ENCODE measurements at places on chromosomes 13 and 19. TPM values are rescaled to one million over a fixed set of nuclear protein-coding genes. Genes with fewer than 3 reads are reported as not detected.

DNA sequence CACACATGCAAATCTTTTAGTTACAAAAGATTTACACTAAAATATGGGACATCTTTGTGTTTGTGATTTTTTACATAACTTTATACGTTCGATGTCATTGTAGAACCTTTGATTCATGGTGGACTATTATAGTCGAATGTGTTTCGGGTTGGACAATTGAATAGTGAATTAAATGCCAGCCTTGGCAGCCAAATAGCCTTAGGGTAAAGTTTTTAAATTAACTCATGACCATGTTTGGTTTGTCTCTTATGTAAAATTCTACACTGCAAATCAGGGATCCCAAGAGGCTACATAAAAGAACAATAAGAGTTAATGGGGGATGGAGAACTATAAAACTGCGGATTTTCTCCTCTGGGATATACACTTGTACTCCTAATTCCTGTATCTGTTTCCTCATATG is 1735.6 kb upstream of the SPRY2 start:
- H3K27me3 ChIP-seq, result no peaks in the 10 kb centered on the region
- no peaks in the 10 kb centered on the region for H3K36me3 ChIP-seq
- no peak overlapping the region for H3K4me3 ChIP-seq
- H3K27ac ChIP-seq, result no peak overlapping the region
- H3K4me1 ChIP-seq, result no peaks in the 10 kb centered on the region
- no peak for DNase-seq

DNA sequence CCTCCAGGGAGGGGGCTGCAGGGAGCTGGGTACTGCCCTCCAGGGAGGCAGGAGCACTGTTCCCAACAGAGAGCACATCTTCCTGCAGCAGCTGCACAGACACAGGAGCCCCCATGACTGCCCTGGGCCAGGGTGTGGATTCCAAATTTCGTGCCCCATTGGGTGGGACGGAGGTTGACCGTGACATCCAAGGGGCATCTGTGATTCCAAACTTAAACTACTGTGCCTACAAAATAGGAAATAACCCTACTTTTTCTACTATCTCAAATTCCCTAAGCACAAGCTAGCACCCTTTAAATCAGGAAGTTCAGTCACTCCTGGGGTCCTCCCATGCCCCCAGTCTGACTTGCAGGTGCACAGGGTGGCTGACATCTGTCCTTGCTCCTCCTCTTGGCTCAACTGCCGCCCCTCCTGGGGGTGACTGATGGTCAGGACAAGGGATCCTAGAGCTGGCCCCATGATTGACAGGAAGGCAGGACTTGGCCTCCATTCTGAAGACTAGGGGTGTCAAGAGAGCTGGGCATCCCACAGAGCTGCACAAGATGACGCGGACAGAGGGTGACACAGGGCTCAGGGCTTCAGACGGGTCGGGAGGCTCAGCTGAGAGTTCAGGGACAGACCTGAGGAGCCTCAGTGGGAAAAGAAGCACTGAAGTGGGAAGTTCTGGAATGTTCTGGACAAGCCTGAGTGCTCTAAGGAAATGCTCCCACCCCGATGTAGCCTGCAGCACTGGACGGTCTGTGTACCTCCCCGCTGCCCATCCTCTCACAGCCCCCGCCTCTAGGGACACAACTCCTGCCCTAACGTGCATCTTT is 7.8 kb upstream of the CEACAM5 start:
- H3K36me3 ChIP-seq, result no peaks in the 10 kb centered on the region
- H3K27ac ChIP-seq, result no peak overlapping the region
- no peak overlapping the region for H3K4me3 ChIP-seq
- DNase-seq, result no peak

MEIS3 gene
- 4.3 TPM for total RNA-seq

GRCh38 chr13:114131583-114132418 is 622 bp downstream of the RASA3 start:
- H3K4me1 ChIP-seq, result peaks cover 38% of the 10 kb centered on the region
- H3K36me3 ChIP-seq, result no peaks in the 10 kb centered on the region
- no peak for DNase-seq
- H3K27me3 ChIP-seq, result no peaks in the 10 kb centered on the region
- peak overlapping the region; percentile 83 for H3K4me3 ChIP-seq
- peak overlapping the region; percentile 81 for H3K27ac ChIP-seq

Data from upper lobe of right lung (tissue), 1 donor.